ELF-1 (cell line): ENCODE measurements at places on chromosomes 1 and 21.

DNA sequence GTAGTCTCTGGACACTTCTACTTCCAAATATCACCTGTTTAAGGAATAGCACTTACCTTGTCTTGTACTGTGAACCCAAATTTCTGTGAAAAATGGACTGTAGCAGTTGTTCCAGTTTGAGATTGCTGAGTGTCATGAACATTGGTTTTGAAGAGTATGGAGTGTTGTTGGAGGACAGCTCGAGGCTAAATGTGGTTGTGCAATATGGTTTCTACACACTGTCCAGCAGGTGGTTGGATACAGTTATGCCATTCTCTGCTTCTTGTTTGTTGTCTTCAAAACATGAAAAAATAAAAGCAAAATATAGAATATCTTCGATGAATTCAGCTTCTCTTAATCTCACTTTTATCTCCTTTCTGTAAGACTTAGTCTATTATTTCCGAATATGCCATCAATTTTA lies 67.1 kb downstream of the DDR2 start:
- no peak for DNase-seq

DNA sequence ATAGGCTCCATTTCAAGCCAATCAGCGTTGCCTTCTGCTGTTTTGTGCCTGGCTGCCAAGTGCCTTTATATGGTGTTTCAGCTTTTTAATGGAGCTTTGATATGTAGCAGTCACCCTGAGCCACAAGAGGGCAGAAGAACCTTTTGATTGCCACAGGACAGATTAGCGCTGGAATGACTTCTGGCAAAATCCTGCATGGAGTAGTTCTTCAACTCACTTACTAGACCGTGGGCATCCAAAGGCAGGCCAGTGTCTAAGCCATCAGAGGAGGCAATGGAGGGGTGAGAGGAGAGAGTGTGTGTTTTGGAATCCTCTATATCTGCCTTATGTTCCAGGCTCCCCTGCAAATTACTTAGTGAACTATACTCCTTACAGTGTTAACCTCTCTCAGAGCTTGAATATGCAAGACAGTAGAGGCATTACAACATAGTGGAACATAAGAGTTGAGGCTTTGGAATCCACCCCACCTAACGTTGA lies 56.2 kb downstream of the ST3GAL3 start:
- peak; percentile 81 for DNase-seq

DNA sequence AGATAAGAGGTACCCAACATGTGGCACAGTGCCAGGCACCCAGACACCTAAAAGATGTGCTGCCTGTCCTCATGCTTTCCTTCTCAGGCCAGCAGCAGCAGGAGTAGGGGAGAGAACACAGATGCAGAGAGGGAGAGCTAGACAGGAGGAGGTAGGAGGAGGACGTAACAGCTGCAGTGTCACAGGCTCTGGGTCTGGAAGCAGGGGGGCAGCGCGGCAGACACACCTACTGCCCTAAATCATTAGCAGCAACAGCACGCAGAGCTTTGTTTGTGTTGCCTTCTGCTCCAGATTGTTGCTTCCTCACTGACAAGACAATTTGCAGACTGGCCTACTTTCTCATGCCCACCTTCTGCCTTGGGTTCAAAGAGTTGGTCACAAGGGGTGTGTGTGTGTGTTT lies 196.7 kb upstream of the DAB1 start:
- DNase-seq, result peak; percentile 53

DNA sequence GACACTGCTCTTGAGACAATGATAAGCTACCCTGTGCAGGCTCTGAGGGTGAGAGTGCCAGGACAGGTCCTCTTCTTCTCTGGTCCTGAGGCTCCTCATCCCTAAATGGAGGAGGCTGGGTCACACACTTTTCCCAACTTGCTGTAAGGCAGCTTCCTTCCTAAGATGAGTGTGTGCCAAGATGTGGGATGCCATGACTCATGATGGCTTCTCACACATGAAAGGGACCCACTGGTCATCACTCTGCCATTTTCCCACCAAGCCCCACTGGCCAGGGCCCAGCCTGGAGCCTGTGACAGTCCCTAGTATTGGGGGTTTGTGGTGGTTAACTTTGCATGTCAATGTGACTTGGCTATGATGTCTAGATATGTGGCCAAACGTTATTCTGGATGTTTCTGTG lies 54.4 kb downstream of the CNIH3 start:
- DNase-seq, result no peak

DNA sequence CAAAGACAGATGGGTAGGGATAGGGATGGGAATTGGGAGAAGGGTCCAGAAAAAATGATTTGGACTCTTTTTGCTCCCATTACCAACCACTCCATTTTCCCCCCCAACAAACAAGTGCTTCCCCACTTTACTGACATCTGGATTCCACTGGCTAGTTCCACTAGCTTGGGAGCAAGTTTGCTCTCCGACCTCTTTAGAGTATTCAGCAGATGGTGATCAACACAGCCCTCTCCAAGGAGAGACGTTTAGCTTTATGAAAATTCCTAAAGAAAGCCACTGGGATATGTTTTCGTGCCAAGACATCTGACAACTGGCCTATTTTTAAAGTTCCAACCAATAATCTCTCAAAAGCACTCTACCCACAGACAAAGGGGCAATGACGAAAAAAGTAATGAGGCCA lies 50.3 kb downstream of the ITPKB start:
- DNase-seq, result no peak

- DNase-seq, result no peak
Measured at GRCh38 chr1:145980457-145980994, 15.9 kb downstream of the TXNIP start.

DNA sequence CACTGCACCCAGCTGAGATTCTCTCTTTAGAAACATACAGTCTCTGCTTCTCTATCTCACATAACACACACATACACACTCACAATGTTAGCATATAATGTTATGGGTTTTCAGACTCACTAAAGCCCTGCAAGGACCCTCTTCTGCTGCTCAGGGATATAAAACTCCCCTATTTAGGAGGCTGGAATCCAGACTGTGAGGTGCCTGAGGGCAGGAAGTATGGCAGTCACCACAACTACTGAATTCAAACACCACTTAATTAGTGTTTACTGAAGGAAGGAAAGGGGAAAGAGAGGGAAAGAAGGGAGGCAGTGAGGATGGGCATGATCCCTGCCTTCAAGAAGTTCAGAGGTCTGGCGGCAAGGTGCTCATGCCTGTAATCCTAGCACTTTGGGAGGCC lies 7.8 kb upstream of the CDK18 start:
- DNase-seq, result peak; percentile 60

DNA sequence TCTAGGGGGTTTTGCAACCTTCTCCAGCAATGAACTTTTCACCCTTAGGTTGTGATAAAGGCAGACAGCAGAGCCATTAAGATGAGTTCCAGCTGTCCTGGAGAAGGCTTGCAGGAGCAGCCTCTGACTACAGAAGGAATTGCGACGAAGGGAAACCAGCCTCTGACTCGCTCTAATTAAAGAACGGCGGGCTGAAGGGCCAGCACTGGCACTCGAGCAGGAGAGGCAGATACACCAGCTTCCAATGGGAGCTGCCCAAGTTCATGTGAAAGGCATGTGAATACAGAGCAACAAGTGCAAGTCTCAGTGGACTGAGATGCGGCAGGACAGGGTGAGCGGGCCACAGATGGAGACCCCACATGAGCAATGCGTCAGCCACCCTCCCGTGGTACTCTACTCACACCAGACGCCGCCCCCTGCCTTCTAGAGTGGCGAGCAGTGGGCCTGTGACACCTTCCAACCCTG lies 15.7 kb downstream of the RCC2 start:
- no peak for DNase-seq
